Astrocyte of the hippocampus (primary cell): ENCODE measurements at places on chromosomes 11 and 22.

- peak; percentile 69 for DNase-seq
These were observed 532.8 kb downstream of the OPCML start for GRCh38 chr11:132999516-132999915.

GRCh38 chr11:112511911-112512310, 251.3 kb upstream of the PLET1 start:
- DNase-seq, result no peak

DNA sequence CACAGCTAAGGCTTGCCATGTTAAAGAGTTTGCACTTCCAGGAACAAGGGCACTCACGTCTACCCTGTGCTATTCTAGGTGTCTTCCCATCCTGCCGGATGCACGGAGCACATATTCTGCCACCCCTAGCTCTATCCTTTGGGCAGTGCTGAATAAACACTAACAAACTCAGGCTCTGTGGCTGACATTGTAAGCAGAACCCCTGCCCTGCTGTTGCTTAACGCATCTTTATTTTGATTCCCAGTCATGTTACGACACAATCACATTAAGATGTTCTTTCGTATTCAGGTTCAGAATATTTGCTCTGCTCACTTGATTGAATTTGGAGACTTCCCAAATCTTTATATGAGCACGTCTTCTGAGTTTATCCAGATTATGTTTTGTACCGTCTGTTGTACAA, 3.7 kb upstream of the HDHD5 start:
- no peak for DNase-seq

- no peak for DNase-seq
These were observed 21.5 kb downstream of the NFAM1 start for GRCh38 chr22:42410708-42411107.

- DNase-seq, result no peak
These were observed 56.9 kb upstream of the EMID1 start for GRCh38 chr22:29148826-29149225.

- DNase-seq, result no peak
These were observed 4.7 kb downstream of the OLFML1 start for GRCh38 chr11:7490054-7490453.

DNA sequence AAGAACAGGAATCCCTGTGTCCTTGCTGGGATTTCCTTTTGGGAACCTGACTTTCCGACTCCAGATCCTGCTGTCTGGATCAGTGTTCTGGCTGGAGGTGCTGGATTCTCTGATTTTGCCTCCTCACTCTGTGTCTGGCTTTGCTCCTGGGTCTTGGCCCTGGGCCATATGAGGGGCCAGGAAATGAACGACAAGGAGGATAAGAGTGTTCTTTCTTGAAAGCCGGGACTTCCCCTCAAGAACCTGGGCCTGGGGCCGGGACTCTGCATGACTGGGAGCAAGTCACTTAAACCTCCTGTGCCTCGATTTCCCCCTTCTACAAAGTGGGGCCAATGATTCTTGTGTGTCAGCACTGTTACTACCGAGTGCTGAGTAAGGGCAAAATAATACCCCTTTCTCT, 2.9 kb upstream of the MYO7A start:
- no peak for DNase-seq

DNA sequence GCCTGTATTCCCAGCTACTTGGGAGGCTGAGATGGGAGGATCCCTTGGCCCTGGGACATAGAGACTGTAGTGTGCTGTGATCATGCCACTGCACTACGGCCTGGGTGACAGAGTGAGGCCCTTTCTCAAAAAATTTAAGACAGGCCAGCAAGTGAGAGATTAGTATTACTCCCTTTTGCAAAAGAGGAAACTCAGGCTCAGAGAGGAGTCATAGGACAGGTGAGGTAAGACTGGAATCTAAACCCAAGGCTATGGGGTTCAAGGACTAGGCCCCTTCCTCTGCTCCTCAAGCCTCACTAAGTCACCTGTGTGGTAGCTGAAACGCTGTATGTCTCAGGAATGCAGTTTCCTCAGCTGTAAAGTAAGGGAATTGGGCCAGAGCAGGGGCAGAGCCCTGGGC, 1.6 kb upstream of the P2RY2 start:
- no peak for DNase-seq

- no peak for DNase-seq
These were observed 20.8 kb downstream of the LAYN start for GRCh38 chr11:111561306-111561705.

GRCh38 chr11:61887839-61888494, 3.4 kb downstream of the FADS3 start:
- peak; percentile 94 for DNase-seq

GRCh38 chr11:70883973-70884623, 368.3 kb downstream of the SHANK2 start:
- DNase-seq, result no peak

GRCh38 chr11:4665424-4665823, 21.6 kb downstream of the OR51E1 start:
- DNase-seq, result no peak

DNA sequence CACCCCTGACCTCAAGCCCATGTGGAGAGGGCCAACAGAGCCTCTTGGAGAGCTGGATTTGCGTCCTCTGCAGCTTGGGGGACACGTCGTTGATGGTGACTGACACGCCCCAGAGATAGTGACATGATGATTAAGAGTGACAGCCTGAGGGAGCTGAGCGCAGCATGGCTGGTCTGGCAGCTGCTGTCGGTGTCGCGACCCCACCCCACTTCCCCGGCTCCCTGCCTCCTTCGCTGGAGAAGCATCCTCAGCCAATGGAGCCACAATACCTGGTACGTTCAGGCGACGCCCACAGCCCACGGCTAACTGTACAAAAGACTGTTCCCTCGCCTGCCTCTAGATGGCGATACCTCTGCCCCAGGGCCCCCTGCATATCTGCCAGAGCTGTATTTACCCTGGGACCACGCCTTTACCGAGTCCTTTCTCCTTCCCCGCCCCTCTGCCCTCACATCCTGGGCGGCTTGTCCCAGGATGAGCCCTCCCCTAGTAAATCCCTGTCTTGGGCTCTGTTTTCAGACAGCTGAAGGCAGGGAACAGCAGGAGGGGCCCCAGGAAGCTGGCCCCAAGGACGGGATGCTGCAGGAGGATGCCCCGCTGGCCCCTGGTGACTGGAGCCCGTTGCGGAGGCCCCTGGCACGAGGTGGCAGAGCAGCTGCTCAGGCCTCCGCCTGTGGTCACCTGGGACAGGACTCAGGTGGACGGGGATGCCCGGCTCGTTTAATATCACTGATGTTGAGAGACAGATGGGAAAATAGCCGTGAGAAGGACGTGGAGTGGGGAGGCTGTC, 90.6 kb downstream of the RPS6KA4 start:
- peak; percentile 79 for DNase-seq

DNA sequence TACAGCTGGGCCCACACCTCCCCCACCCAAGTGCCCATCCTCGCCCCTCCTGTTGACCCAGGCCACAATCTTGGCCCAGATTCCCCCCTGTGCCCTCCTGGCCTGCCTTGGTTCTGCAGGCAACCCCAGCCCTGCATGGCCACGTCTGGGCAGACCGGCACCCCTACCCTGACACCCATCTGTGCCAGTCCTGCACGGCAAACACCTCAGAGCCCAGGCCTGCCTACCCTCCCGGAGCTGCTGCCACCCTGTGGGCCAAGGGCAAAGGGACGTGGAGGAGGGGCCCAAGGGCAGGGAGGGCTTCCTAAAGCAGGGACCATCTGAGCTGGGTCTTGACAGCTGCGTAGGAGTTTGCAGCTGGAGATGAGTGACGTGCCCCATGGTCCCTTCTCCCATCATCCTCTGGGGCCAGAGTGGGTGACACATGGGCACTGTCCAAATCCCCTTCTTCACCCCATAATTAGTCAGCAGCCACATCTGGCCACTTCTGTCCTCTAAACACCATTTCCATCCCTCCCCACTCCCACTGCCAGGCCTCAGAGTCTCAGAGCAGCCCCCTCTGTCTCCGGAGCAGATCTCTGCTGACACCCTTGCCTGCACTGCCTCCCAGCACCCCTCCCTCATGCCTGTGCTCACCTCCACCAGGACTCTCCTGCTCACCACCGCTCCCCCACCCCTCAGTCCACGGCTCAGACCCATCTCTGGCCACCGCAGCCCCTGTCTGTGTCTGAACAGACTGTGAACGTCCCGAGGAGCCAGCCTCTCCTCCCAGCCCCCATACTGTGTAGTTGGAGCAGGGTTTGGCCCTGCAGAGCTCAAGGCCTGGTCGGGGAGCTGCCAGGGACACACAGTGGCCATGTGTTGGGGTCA, 35.6 kb upstream of the PPARA start:
- no peak for DNase-seq

GRCh38 chr11:15011776-15012345, 39.7 kb upstream of the CALCA start:
- no peak for DNase-seq

- no peak for DNase-seq
These were observed 8.7 kb downstream of the POU2AF1 start for GRCh38 chr11:111370270-111370901.

- DNase-seq, result peak; percentile 83
These were observed 7.8 kb downstream of the CCDC90B start for GRCh38 chr11:83278351-83278750.
